Stimulated activated CD4-positive, alpha-beta T cell treated with anti-CD3 and anti-CD28 coated beads, Interleukin-2, amount 100 ng/mL, for 24 hours (primary cell): ENCODE measurements at places on chromosomes 3 and 15.

GRCh38 chr3:140953028-140953960 is 11.7 kb downstream of the SLC25A36 start:
- no peak for DNase-seq

- no peak for DNase-seq
Observed at GRCh38 chr15:28106294-28107110, 7.4 kb upstream of the OCA2 start.

DNA sequence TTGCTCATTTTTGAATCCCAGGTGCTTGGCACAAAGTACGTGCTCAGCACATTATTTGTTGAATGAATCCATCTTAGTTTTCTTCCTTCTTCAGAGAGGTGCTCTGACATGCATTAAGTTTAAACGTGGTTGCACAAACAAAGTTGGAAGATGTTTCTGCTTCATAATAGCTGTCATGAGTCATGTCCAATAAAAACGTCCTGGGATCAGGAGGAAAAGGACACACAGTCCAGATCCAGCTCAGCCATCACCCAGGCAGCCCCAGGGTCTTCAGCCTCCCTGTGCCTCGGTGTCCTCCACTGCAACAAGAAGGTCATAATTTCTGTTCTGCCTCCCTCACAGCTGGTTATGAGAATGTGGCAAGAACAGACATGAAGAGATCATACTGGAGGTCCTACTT is 55.4 kb downstream of the CCNL1 start:
- DNase-seq = no peak

- no peak for DNase-seq
Observed at GRCh38 chr3:58607816-58608215, 30.6 kb upstream of the FAM107A start.

- no peak for DNase-seq
Observed at GRCh38 chr3:170862618-170863374, 7.2 kb downstream of the RPL22L1 start.

DNA sequence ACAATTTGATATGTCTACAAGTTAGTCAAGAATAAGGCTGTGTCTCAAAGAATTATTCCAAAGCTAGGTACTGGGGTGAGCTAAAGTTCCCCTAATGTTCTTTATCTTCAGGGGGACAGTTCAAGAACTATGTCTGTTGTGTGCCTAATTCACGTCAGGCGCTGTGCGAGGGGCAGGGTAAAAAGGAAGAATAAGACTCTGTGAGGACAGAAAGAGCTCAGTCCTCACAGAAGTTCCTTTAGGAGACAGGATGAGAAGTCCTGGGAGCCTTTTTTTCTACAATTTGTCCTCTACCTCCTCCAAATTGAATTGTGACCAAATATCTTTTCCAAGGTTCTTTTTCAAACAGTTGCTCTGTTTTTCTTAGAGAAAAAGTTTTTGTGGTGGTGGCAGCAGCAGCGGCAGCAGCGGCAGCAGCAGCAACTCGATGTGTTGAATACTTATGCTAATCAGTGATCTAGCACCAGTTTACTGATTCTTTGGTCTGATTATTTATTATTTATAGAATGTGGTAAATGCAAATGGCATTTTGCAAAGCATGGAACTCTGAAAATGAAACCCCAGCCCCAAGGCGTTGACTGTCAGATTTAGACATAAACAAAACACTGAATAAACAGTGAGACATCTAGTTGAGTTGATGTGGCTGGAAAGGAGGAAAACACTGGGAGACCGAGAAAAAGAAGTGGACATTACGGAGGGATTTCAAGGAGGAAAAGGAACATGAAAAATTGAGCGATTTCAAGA is 88.6 kb downstream of the GTPBP8 start:
- no peak for DNase-seq

GRCh38 chr15:79025201-79025600 is 65.4 kb downstream of the RASGRF1 start:
- no peak for DNase-seq

DNA sequence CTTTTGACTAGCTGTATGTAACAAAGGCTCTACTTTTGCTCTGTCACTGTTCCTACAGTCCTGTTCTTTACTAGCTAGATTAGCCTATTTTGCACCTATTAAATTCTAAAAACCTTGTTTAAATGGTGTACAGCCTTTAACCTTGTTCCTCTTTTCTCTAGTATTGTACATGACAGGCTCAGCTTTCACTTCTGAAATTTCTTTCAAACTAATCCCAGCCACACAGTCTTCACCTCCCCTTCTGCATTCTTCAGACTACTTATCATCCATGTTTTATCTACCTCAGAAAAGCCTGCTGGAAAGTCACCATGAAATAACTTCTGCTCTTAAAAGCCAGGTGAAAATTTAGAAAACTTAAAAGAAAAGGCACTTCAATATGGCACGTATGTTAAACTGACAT is 122.4 kb downstream of the NECTIN3 start:
- DNase-seq = no peak

GRCh38 chr3:185402561-185402960 is 39.6 kb downstream of the MAP3K13 start:
- DNase-seq = no peak

DNA sequence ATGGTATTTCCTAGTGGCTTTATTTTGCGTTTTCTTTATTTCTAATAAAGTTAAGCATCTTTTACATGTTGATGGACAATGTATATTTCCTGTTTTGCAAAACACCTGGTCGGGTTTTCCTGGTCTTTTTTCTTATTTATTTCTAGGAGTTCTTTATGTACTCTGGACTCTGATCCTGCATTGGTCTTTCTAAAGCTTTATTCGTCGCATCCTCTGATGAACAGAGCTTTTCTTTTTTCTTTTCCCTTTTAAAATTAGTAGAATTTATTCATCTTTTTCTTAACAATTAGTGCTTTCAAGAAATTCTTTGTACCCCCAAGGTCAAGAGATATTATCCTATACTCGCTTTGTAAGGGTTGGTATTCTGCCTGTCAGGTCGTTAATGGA is 32.2 kb downstream of the ZDHHC19 start:
- no peak for DNase-seq
